Muscle of arm (tissue), 14 donors: ENCODE measurements at places on chromosomes 5 and 9. TPM values are rescaled to one million over a fixed set of nuclear protein-coding genes. Genes with fewer than 3 reads are reported as not detected.

Gene FBP2
- 81.1 TPM for polyA plus RNA-seq

Gene ADCY2
- polyA plus RNA-seq, result 51.4 TPM

Gene STPG3
- 0.25 TPM for polyA plus RNA-seq

Gene ZDHHC11B
- 5.3 TPM for polyA plus RNA-seq

Gene NMUR2
- not detected for polyA plus RNA-seq

Gene RC3H2
- polyA plus RNA-seq, result 30.4 TPM

Gene MYOT
- polyA plus RNA-seq, result 1,923 TPM

Gene IL31RA
- polyA plus RNA-seq, result 1.1 TPM

Gene CTXN3
- polyA plus RNA-seq, result 0.75 TPM

Gene DEPDC1B
- polyA plus RNA-seq, result not detected

Gene ENTREP1
- 29.8 TPM for polyA plus RNA-seq

Gene SV2C
- 0.04 TPM for polyA plus RNA-seq

Gene NOL8
- polyA plus RNA-seq, result 25.2 TPM

Gene SLC6A7
- polyA plus RNA-seq, result 0.52 TPM

Gene AK8
- 0.55 TPM for polyA plus RNA-seq

GRCh38 chr5:179866241-179867078 lies 7.8 kb upstream of the MRNIP start:
- DNase-seq, result no peak

DNA sequence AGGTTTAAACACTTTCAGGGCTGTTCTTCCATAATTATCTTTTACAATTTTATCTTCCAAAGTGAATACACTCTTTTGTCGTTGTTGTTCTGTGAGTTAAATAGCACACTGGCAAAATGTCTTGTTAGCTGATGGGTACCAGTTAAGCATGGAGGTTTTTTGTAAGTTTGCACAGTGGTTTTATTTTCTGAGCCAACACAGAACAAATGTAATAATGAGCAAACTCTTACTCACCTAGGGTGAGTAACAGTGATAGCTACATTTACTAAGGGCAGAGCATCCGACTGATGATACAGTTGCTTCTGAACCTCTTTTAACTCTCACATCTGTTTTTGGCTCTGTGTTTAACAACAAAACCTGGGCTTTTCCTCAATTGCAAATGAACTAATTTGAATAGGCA lies 103.2 kb downstream of the CTNND2 start:
- no peak for DNase-seq

- DNase-seq, result no peak
Measured at GRCh38 chr5:55497712-55498111, 37.1 kb downstream of the PLPP1 start.

- no peak for DNase-seq
Measured at GRCh38 chr5:97141539-97141938, 872 bp downstream of the LIX1 start.

DNA sequence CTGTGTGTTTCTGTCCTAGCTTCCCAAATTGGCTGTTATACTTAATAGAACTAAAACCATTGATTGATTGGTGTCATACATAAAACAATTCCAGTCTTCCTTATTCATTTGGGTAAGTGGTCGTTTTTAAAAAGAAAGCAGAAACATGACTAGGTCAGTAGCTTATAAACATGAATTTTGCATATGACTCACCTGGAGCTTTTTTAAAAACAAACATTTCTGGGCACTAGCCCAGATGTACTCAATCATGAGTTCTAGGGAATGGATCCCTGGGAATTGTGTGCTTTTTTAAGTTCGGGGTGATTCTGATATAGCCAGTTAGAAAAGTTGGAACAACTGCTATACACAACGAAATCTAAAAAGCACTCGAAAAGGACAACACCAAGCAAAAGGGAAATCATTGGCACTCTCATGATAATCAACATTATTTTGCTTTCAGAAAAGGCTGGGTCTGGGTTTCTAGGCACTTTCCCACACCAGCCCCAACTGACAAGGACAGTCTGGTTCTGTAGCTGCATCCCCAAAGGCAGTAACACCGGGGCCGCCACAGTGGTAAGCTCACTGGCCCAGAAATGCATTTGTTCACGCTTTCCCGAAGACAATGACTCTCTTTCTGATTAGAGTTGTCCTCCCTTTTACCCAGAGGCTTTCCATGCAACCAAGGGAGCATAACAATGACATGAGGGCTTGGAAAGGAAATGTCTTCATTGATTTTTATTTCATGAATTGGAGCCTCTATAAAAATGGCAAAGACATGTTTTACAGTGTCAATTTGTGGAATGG lies 664.9 kb upstream of the WWC1 start:
- DNase-seq, result no peak

DNA sequence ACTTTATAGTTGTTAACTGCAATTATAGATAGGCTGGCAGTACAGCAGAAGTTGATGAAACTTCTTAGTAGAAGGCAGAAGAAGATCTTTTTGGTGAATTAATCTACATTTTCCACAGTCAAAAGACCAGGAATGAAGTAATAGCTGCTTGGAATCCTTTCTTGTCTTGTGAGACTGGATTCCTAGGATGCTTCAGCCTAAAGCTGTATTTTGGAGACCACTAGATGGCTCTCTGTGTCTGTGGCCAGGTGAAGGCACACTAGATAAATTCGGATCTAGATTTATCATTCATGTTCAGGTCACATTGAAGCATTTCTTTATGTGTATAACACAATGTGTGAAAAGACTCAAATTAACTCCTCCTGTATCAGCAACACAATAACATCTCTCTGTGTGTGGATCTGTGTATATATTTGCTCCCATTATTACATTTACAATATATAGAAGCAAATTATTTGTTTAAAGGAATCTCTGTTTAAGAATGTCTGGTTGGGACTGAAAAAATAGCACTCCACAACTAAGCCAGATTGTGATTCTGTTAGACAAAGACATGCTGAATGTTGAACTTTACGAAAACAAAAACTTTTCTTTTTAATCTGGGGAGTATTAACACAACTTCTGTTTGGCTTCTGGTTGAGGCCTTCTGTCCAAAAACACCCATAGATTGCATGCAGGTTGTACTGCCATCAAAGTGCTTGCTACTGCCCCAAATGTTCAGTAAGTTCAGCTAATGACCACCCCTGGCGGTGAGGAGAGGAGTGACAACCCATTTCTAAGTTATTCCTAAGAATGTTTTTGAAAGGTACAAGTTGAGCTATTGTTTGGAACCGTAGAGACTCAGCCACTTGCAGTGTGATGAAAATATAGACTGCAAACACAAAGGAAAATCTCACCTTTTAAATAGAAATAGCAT lies 10.6 kb downstream of the GRIN3A start:
- peak; percentile 54 for DNase-seq

- no peak for DNase-seq
Measured at GRCh38 chr5:175542232-175542965, 64.0 kb downstream of the SFXN1 start.

- no peak for DNase-seq
Measured at GRCh38 chr5:76818844-76819831, at the start of gene F2RL1. F2RL1 (plus strand) TSS chr5:76819030; CDS start chr5:76819183, 153 bp downstream.

DNA sequence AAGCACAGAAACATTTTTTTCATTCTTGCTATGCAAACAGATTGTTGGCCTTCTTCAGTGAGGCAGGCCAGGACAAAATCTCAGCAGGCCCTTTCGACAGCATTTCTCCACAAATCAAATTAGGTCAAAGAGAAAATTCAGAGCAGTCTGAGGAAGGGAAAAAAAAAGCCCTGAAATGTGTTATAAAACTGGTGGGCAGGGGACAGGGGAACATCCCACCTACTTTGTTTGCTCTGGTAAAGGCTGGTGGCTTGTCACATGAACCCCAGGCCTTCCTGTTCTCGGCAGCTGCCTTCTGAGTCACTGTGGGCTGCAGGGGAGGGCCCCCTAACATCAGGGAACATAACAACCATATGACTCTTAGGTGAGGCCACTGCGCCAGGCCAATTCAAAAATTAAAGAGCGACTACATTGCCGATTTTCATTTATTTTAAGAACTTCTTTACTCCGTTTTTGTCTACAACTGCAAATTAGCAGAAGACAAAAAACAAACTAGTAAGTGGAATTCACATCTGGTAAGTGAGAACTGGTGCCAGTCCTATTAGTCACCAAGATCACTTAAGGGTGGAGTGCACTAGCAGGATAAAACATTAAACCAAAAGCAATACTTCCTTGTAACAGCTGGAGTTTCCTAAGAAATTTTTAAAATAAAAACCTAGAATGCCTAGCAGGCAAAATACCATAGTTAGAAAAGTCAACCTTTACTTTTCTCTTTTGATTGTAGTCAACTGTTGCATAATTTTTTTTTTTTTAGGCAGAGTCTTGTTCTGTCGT lies 46.2 kb upstream of the DENND4C start:
- DNase-seq, result peak; percentile 70

DNA sequence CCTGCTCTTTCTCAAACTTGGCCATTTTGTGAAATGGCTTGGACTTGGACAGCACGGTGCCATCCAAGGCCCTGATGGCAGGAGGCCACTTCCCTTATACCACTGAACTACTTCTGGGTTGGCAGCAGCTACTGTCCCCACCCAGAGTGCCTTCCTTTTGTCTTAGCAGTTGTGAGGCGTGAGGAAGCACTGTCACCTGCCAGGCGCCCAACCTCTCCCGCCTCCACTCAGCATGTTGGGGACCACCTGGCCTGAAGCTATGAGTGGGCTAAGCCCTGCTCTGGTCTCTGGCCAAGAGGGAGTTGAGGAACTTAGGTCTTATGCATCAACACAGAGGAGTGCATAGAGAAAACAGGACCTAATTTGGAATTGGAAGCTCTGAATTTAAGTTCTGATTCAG lies 276.0 kb downstream of the ENC1 start:
- no peak for DNase-seq

GRCh38 chr5:111975133-111975532 lies 218.1 kb upstream of the NREP start:
- peak; percentile 64 for DNase-seq

GRCh38 chr9:119185298-119185697 lies 183.9 kb downstream of the BRINP1 start:
- no peak for DNase-seq

GRCh38 chr5:102536323-102536928 lies 37.6 kb upstream of the SLCO6A1 start:
- DNase-seq, result peak; percentile 26

GRCh38 chr9:135524130-135524861 lies 3.1 kb downstream of the LCN1 start:
- DNase-seq, result no peak

GRCh38 chr9:116279230-116279629 lies 125.6 kb downstream of the PAPPA start:
- no peak for DNase-seq

DNA sequence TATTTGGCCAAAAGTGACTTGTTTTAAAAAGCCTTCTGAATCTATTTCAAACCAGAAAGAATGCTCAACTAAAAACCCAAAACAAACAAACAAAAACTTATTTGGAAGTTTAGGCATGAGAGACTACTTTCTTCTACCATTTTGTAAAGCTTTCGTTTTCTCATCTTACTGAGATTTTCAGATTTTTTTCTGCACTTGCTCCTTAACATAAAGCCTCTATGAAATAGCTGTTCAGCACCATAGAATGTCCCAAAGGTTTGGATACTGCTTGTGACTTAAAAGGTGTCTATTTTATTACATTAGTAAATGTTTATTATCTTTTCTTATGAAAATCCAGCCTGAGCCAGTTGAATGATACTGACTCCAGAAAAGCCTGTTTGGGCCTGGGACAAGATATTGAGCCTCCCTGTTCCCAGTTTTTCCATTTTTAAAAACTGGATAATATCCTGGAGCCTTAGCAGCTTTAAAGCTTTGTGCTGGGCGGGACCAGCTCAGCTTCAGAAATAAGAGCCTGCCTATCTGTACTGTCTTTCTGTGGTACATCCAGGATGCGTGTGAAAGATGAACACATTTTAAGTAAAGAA lies 292.6 kb downstream of the ZSWIM6 start:
- no peak for DNase-seq

- peak; percentile 52 for DNase-seq
Measured at GRCh38 chr5:170183816-170184687, 48.7 kb upstream of the C5orf58 start.

DNA sequence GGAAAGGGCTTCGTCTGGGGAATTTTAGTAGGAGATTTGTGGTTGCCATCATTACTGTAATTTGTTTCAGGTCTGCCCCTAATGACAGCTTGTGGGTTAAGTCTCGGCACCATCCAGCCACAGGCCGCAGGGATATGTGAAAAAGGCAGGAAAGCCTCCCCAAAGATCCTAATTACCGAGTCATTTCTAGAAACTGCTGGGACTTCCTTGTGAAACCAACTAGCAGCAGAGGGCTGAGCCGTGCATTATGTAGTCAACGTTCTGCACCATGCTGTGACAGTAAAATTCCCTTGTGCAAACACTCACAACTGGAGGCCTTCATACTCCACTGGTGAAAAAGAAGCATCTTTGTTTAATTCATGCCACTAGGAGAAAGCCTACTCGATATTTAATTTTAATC lies 230.3 kb downstream of the MPDZ start:
- DNase-seq, result no peak
